ENCODE measurements at places on chromosomes 6 and 20. TPM values are rescaled to one million over a fixed set of nuclear protein-coding genes. Genes with fewer than 3 reads are reported as not detected.

Gene SIRPG
- polyA plus RNA-seq: 136 TPM

Gene TBXT
- polyA plus RNA-seq: not detected

Gene PPIL6
- 0.33 TPM for polyA plus RNA-seq

Gene NRSN1
- polyA plus RNA-seq: not detected

Gene BEND6
- polyA plus RNA-seq: not detected

Gene SNRPB
- 243 TPM for polyA plus RNA-seq

Gene SLC22A16
- not detected for polyA plus RNA-seq

DNA sequence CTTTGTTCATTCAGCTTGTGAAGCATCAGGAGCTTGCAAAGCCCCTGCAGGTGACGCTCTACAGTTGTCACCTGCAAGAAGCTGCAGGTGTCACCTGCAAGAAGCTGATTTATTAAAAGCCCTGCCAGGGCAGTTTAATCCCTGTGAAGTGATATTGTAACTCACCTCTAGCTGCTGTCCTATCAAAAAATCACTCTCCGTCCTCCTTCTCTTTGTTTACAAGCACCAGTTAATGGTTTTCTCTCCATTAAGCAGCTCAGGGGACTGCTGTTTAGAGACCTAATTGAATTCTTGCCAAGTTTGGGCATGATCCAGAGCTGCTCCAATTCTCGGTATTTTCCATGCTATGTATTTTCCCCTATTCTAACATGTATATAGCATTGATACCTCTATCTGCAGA is 345.9 kb downstream of the ARHGAP18 start:
- no peak overlapping the region for H3K4me3 ChIP-seq
- H3K27me3 ChIP-seq: no peaks in the 10 kb centered on the region
- DNase-seq: no peak
- H3K36me3 ChIP-seq: no peaks in the 10 kb centered on the region
- no peak overlapping the region for H3K27ac ChIP-seq

DNA sequence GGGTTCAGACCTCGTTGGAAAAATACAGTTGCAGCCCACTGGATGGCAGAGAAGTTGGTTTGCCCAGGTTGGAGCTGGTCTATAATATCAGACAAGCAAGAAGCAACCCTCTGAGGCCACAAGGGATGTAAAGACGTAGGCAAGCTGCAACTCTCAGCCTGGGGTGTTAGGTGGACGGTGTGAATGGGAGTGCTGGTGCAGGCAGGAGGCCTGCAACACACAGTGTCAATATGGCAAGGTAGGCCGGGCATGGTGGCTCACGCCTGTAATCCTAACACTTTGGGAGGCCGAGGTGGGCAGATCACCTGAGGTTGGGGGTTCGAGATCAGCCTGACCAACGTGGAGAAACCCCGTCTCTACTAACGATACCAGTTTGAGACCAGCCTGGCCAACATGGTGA is 10.5 kb downstream of the VPS16 start:
- no peaks in the 10 kb centered on the region for H3K36me3 ChIP-seq
- DNase-seq: no peak
- H3K4me1 ChIP-seq: peaks cover 13% of the 10 kb centered on the region
- H3K4me3 ChIP-seq: no peak overlapping the region

- H3K4me3 ChIP-seq: no peak overlapping the region
- H3K36me3 ChIP-seq: no peaks in the 10 kb centered on the region
- no peaks in the 10 kb centered on the region for H3K27me3 ChIP-seq
- H3K4me1 ChIP-seq: peaks cover 8% of the 10 kb centered on the region
- DNase-seq: no peak
Observed at GRCh38 chr6:13377054-13377758, 48.9 kb upstream of the TBC1D7 start.

- no peaks in the 10 kb centered on the region for H3K36me3 ChIP-seq
- peaks cover 71% of the 10 kb centered on the region for H3K4me1 ChIP-seq
- H3K4me3 ChIP-seq: no peak overlapping the region
- H3K27me3 ChIP-seq: no peaks in the 10 kb centered on the region
Observed at GRCh38 chr6:136772685-136773472, 19.4 kb downstream of the MAP3K5 start.

DNA sequence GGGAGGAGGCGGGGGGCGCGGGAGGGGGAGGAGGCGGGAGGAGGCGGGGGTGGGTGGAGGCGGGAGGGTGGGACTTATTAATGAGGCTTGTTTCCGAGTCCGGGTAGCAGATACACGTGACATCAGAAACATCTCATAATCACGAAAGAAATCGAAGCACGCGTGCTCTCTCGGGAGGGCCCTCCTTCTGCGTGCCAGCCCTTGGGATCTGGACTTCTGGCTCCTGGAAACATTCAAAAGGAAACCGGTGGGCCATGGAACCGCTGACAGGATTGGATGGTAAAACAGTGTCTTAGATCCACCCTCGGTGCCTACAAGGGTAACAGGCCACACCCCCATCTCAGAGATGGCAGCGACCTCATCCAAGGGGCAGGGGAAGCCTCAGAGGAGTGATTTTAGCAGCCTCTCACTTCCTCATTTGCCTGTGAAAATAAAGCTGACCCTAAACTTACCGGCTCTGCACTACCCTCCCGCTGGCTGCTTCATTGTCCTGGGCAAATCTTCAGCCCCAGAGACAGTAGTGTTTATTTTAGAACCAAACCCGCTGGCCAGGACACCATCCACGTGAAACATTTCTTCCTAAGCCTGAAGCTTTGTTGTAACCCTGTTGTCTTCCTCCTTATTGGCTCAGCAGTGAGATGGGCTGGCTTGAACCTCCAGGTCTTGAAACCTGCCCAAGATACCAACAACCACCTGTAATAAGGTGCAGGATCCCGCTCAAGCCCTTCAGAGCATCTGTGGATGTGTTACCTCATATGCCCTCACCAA is 97.5 kb downstream of the PSMG4 start:
- no peaks in the 10 kb centered on the region for H3K27me3 ChIP-seq
- H3K4me1 ChIP-seq: peaks cover 36% of the 10 kb centered on the region
- peak; percentile 78 for DNase-seq
- peak overlapping the region; percentile 14 for H3K4me3 ChIP-seq

DNA sequence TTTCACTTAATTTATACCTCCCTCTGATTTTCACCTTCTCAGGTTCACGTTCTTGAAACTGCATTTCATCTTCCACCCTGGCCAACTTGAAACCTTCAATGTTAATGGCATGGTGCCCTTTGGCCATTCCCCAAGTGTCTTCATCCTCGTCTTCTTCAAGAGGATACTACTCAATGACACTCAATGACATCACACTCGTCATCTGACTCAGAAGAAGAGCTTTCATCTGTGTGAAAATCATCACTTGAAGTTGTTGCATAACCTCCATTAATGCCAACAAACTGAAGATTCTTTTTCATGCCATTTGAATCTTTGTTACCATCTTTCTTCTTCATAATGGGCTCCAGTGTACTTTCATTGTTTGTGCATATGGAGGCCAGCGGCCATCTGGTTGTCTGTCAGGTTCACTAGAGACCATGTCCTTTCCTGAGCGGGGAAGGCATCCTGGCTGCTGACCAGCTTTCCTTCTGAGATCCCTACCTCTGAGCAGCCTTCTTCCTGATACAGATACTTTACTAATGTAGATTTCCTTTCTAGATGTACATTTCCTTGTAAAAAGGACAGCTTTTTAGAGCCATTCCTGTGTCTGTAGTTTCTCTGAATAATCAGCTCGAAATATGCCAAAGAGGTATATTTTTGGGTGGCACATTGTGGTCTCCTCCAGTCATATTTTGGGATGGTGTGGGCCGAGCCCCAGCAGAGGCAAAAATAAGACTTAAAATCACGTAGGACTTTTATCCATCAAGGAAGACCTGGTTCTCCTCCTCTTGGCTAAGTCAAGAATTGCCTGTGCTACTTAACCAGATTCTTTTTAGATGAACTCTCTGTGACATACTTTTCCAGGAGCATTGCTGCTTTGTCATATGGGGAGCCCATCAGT is 21.3 kb downstream of the TRMT6 start:
- H3K4me3 ChIP-seq: no peak overlapping the region
- H3K36me3 ChIP-seq: no peaks in the 10 kb centered on the region
- H3K4me1 ChIP-seq: no peaks in the 10 kb centered on the region

DNA sequence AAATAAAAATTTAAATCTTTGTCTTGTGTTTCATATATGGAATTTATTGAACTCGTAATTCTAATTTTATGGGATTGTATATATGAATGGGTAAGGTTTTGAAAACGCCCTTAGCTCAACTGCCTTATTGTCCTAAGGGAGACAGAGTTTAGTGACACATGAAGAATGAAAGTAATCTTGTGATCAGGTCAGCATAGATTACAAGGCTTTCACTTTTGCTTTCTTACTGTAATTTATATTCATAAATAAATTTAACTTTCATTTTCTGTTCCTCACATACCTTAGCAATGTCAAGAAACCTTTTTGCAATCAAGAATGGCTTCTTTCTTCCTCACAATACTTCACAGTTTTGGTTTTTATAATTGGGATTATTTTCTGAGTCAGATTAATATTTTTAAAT is 14.4 kb downstream of the KPNA5 start:
- DNase-seq: peak; percentile 16
- H3K27ac ChIP-seq: no peak overlapping the region
- H3K36me3 ChIP-seq: peaks cover 10% of the 10 kb centered on the region
- H3K27me3 ChIP-seq: no peaks in the 10 kb centered on the region

- no peak overlapping the region for H3K4me3 ChIP-seq
- no peaks in the 10 kb centered on the region for H3K36me3 ChIP-seq
- peaks cover 19% of the 10 kb centered on the region for H3K4me1 ChIP-seq
- H3K27ac ChIP-seq: no peak overlapping the region
Observed at GRCh38 chr20:18284805-18285533, 3.4 kb upstream of the ZNF133 start.

GRCh38 chr20:16477632-16478031 is 95.6 kb downstream of the KIF16B start:
- no peak overlapping the region for H3K4me3 ChIP-seq
- no peak overlapping the region for H3K27ac ChIP-seq
- no peaks in the 10 kb centered on the region for H3K4me1 ChIP-seq

- H3K27me3 ChIP-seq: no peaks in the 10 kb centered on the region
- no peak overlapping the region for H3K27ac ChIP-seq
- H3K4me3 ChIP-seq: no peak overlapping the region
- no peak for DNase-seq
Observed at GRCh38 chr20:14957402-14957801, 620.0 kb upstream of the FLRT3 start.

DNA sequence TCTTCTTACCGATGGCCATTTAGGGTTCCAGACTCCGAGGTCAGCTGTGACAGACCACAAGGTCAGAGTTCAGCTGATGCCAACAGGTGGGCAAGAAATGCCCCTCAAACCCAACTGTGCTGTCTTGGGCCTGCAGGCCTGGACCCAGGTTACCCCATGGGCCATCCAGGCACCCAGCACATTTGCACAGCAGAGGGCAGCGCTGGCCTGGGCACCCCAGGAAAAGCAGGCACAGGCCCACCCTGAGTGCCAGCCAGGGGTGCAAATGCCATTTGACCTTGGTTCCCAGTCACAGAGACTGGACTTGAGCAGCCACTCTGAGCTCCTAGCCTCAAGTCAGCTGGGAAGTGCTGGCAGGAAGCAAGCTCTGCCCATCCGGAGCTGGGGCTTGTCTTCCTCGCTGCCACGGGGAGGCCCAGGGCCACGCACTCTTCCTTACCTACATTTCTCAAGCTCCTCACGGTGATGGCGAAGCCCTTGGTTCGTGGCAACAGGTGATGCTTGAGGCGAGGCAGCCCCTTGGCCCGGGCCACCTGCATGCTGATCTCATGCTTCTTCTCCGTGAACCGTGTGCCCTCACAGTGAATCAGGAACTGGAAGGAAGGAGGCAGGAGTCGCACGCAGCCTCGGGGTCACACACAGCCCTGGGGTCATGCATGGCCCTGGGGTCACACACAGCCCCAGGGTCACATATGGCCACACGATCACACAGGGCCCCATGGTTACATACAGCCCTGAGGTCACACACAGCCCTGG is 120.8 kb downstream of the AGPAT4 start:
- no peak for DNase-seq
- no peaks in the 10 kb centered on the region for H3K27me3 ChIP-seq
- no peaks in the 10 kb centered on the region for H3K36me3 ChIP-seq
- H3K27ac ChIP-seq: no peak overlapping the region
- no peak overlapping the region for H3K4me3 ChIP-seq

DNA sequence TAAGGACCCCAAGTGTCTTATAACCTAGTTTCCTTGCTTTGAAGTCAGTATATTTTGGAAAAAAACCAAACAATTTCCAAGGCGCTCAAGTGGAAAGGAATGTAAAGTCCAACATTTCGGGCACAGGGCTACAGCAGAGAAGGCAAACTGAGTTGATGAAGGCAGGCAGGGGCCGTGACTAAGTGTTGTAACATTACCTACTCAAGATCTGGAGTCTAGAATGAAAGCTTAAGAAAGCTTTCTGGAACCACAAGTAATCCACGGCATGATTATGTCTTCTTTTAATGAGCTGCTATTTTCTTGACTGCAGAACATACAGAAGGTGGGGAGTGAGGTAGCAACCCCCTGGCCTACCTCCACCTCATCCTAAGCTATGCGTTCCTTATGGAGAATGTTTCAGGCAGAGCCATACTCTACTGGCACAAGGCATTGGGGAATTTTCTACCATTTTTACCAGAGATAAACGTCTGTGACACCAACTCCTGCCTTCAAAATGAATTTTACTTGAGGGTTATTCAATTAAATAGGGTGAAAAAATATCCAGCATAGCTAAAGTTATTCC is 4.3 kb downstream of the PPP1R10 start:
- DNase-seq: no peak
- H3K36me3 ChIP-seq: peaks cover 31% of the 10 kb centered on the region
- H3K27me3 ChIP-seq: no peaks in the 10 kb centered on the region
- H3K4me1 ChIP-seq: peaks cover 63% of the 10 kb centered on the region

- DNase-seq: no peak
- H3K36me3 ChIP-seq: peaks cover 34% of the 10 kb centered on the region
- H3K27ac ChIP-seq: peak overlapping the region; percentile 90
- H3K4me3 ChIP-seq: peak overlapping the region; percentile 88
- H3K4me1 ChIP-seq: peaks cover 26% of the 10 kb centered on the region
Observed at GRCh38 chr6:33577718-33578117, 2.4 kb downstream of the BAK1 start.

DNA sequence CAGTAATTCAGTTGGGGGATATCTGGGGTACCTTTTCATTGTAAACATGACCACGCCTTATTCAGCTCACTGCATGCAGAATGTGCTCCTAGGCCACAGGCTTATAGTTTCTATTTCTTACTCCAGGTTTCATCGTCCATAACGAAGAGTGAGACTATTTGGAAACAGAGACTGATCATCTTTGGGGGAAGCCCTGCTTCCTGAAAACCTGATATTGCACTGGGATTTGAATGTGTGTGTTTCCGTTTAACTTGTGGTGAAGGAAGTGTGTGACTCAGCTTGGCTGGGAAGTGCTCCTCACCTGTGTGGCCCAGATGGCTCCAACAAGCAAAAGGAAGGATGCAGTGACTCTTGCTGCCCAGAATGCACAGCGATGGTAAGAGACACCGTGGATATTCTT is 19.6 kb upstream of the LTV1 start:
- no peaks in the 10 kb centered on the region for H3K27me3 ChIP-seq
- DNase-seq: no peak
- H3K4me1 ChIP-seq: no peaks in the 10 kb centered on the region
- peaks cover 7% of the 10 kb centered on the region for H3K36me3 ChIP-seq

- no peak overlapping the region for H3K27ac ChIP-seq
- H3K4me1 ChIP-seq: no peaks in the 10 kb centered on the region
Observed at GRCh38 chr6:54063228-54063539, 48.1 kb upstream of the MLIP start.
